Psoas muscle (tissue), 8 donors: ENCODE measurements at places on chromosomes 2 and 18. TPM values are rescaled to one million over a fixed set of nuclear protein-coding genes. Genes with fewer than 3 reads are reported as not detected.
A peak's percentile ranks its signal among the peaks of the same experiment; 100 is the strongest.

DNA sequence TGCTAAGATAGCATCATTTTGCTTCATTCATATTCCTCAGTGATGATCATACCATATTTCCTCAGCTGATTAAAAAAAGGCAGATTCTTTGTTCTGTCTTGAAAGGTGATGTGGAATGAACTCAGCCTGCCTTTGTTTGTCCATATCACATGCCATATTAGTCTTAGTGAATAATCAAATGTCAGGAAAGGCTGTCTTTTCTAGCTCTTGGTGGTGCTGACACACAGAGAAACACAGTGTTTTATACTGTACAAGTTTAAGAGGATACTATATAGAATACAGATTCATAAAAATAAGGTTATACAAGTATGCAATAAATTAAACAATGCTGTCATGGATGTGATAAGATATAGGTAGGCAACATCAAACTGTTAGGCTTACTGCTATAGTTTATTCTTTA lies 97.1 kb upstream of the FAM98A start:
- DNase-seq = no peak

GRCh38 chr18:23266717-23267446 lies 131.6 kb downstream of the CABLES1 start:
- DNase-seq = no peak

DNA sequence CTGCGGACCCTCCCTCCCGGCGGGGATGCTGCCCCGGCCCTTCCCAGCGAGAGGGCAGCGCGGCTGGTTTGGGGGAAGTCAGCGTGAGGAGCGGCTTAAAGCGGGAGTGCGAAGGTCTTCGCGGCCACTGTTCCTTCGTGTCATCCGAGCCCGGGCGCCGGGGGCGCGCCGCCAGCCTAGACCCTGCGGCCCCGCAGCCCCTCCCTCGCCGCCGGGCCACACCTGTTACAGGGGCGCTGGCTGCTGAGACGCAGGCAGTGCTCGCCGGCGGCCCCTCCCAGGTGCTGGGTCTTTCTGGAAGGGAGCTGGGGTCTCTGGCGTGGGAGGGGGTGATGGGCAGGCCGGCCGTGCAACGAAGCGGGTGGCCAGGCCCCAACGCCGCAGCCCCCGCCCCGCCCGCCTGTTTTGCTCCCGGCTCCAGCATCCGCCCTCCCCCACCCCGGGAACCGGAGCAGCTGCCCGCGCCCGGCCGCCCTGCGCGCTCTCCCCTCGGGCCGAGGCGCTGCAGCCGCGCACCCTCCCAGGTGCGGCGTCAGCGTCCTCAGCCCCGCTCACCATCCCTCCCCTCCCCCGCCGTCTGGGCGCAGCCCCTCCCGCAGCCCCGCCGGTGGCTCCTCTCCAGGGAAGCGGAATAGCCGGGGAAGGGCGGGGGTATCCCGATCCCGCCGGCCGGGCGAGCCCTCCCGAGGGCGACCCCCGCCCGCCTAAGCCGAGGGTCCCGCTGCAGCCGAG lies 727 bp downstream of the KIF1A start:
- peak; percentile 39 for DNase-seq

GRCh38 chr2:199230091-199230490 lies 227.6 kb downstream of the SATB2 start:
- DNase-seq = no peak

DNA sequence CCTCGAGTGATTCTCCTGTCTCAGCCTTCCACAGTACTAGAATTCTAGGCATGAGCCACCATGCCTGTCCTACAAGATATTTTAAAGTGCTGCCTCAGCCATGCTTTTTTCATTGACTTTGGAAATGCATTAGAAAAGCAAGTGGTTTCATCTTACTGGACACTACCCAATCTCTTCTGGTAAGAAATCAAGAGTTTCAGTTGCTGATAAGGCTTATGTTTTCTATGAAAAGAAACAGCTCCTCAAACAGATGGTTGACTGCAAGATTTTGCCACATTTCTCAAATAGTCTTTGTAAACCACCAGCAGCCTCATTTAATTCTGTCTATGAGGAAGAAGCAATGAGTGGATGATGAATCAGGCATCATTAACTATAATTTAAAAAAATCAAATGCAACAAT lies 264.5 kb upstream of the LRP1B start:
- no peak for DNase-seq

CDK5R2 gene
- not detected for total RNA-seq

DNA sequence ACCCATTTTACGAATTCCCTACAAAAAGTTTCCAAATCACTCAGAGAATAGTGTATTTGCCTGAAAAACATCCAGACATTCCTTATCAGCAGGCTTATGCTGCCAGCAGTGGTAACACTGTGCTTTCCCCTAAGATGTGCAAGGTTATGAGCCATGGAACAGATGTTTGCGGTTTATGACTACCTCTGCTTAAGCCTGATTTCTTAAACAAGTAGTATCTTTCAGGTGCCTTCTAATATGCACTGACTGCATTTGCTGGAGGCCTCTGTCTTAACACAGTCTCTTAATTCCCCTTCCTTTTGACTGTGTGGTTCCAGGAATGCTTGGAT lies 54.8 kb downstream of the CDC42EP3 start:
- no peak for DNase-seq

DNA sequence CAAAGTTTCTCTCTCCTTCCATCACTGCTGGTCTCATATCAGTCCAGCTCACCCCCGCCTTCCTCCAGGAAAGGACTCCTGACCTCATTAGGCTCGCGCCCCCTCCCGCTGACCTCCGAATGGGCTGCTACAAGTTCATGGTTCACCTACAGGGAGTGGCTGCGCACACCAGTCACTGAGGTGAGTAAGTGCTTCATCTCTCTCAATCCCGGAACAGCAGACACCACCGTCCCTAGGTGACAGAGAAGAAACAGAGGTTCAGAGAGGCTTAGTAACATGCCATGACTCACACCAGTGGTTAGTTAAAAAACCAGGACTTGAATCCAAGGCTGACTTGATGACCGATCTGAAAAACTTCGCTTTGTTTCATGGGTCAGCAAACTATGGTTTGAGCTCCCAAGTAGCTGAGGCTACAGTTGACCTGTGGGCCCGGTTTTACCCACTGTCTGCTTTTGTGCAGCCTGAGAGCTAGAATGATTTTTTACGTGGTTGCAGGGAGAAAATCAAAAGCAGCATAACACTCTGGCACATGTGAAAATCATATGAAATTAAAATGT lies 42.0 kb downstream of the ZFP36L2 start:
- DNase-seq = no peak

- DNase-seq = no peak
Measured at GRCh38 chr18:46419391-46420141, 237.5 kb downstream of the LOXHD1 start.

GRCh38 chr2:161994761-161995520 lies 79.1 kb downstream of the DPP4 start:
- no peak for DNase-seq

DNA sequence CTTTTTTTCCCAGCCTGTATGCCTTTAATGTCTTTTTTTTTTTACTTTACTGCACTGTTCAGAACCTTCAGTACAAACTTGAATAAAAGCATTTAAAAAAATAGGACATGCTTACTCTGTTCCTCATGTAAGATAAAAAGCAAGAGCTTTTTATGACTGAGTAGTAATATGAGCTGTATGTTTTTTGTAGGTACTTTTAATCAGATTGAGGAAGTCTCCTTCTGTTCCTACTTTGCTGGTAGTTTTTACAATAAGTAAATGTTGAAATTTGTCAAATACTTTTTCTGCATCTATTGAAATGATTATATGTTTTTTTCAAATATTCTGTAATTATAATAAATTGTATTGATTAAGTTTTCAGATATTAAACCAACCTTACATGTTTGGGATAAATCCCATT lies 189.8 kb downstream of the FAM210A start:
- DNase-seq = no peak

SATB2 gene
- 1.9 TPM for total RNA-seq

- DNase-seq = no peak
Measured at GRCh38 chr2:132586101-132586511, 83.9 kb downstream of the LYPD1 start.

FEV gene
- not detected for total RNA-seq

- no peak for DNase-seq
Measured at GRCh38 chr2:212991120-212991519, 160.3 kb downstream of the IKZF2 start.

ITSN2 gene
- 33.5 TPM for total RNA-seq
